CD4-positive, alpha-beta T cell treated with Interleukin-6 at 100 ng/mL for 8 hours (primary cell): ENCODE measurements at places on chromosomes 2 and 18.

DNA sequence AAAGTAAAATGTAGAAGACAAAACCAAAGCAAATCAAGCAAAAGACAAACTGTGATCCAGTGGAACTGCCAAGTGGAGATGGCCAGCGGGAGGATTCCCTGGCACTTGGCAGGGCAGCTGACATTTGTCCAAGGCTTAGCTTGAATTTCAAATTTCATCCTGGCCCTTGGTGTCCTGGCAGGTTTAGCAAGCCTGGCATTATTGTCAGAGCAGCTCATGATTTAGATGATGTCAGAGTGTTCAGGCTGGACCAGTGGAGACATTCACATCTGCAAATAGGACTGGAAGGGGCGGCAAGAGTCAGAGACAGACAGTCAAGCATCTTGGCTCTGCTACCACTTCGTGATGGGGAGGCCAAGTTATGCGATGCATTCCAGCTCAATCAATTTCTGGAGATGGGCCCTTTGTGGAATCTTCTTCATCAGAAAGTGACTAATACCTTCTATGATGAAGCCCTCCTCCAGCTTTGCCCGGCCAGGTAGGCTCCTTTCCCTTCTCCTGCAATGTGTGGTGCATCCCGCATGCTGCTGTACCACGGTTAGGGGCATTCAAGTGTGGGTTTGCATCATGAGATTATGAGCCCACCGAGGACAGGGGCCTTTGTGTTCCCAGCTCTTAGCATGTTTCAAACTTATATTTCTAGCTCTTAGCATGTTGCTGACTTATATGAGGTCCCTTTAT, 199.7 kb downstream of the ANKRD30B start:
- no peak for DNase-seq

- DNase-seq: no peak
These were observed 52.4 kb downstream of the INHBB start for GRCh38 chr2:120398051-120398995.

- DNase-seq: no peak
These were observed 305.4 kb upstream of the HS6ST1 start for GRCh38 chr2:128623776-128624761.

- no peak for DNase-seq
These were observed 34.9 kb upstream of the NEDD4L start for GRCh38 chr18:58009166-58009565.

- no peak for DNase-seq
These were observed 463.9 kb upstream of the HNRNPA3 start for GRCh38 chr2:176748662-176749061.

GRCh38 chr2:23850564-23851256, 76.2 kb downstream of the ATAD2B start:
- no peak for DNase-seq

DNA sequence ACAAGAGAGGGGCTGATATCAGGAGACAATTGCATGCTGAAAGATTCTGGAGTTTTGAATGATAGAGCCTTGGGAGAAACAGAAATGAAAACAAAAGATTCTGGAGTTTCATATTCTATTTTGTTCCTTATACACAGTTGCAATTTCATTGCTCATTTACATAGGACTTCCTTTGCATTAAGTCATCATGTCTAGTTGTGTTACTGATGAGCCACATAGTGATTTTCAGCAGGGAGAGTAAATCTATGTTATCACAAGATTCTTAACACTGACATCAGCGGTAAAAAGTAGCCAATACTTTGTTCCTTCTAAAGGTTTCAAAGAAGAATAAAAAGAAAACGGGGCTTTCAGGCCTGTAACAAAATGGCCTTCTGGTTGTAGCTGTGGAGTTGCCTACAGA, 7.1 kb downstream of the ADAM17 start:
- no peak for DNase-seq

GRCh38 chr18:57819119-57819518, 16.0 kb upstream of the ATP8B1 start:
- no peak for DNase-seq

DNA sequence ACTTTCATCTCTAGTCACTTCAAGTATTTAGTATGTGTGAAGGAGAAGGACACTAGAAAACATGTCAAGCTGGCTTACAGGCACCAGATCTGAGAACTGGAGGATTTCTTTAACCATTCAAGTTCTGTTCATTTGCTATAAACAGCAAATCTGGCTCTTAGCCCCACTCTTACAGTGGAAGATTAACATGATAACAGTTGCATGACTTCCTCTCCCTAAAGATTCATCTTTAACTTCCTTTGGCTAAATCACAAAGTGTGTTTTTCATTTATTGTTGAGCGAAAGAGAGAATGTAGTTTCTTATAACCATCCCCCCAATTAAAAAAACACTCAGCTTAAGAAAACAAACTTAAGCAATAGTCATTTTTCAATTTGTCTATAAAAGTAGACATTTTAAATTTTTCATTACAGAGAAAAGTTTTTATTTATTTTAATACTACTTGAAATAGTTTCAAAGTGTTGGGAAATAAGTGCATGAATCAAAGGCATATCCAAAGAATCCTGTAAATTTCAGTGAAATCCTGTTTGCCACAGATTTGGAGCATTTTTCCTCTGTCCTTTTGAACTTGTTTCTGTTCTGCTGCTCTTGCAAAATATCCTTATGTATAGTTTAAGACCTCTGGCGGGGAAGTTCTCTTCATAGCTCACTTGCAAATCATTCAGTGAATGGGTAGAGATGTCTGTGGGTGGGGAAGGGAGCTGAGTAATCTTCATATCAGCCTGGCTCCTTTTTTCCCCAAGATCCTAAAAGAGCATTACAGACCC, 241.0 kb upstream of the RBBP8 start:
- no peak for DNase-seq

DNA sequence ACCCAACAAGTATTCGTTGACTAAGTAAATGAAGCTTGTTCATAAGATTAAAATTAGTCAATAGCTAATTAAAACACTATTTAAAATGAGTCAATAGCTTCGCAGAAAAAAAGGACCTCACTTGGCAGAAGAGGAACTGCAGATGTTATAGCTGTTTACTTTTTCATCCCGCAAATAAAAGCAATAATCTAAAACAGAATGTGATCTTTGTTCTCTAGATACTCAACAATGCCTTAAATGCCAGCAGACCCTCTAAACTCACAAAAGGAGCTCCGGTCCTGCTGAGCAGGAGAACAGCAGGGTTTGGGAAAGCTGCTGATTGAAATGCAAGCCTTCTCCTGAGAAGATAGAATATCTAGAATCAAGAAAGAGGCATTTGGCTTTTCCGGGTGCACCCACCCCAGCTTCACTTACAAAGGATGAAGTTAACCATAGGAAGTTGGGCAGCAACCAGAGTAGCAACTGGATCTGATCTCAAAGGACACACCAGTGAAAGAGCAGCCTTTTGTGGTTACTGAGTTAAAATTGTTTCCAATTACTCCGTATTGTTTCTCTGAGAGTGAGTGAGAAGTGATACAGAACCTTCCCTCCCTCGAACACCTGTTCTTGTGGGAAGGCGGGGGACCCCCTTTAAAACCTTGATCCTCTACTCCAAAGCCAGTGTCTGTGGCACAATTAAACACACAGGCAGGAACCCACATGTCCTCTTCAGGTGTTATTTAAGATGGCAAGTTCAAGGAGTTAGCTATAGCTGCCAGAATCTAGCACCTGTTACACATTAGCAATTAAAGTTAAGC, 6.8 kb downstream of the CCBE1 start:
- no peak for DNase-seq

DNA sequence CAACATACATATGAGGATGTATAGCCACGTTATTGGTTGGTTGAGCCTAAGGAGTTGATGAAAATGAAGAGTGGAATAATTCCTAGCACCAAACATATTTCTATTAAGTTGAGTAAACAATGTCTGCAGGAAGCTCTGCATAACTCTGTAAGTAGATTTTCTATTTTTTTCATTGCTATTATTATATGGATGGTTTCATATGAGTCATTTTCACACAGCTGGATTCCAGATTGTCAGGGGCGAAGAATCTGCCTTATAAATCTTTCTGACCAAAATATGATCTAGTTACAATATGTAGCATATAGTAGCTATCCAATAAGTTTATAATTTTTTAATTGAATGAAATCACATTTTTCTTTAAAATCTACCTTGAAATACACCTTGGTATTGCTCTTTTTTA, 468.0 kb upstream of the PKDCC start:
- no peak for DNase-seq

GRCh38 chr2:65368468-65368867, 63.9 kb downstream of the SPRED2 start:
- DNase-seq: no peak

DNA sequence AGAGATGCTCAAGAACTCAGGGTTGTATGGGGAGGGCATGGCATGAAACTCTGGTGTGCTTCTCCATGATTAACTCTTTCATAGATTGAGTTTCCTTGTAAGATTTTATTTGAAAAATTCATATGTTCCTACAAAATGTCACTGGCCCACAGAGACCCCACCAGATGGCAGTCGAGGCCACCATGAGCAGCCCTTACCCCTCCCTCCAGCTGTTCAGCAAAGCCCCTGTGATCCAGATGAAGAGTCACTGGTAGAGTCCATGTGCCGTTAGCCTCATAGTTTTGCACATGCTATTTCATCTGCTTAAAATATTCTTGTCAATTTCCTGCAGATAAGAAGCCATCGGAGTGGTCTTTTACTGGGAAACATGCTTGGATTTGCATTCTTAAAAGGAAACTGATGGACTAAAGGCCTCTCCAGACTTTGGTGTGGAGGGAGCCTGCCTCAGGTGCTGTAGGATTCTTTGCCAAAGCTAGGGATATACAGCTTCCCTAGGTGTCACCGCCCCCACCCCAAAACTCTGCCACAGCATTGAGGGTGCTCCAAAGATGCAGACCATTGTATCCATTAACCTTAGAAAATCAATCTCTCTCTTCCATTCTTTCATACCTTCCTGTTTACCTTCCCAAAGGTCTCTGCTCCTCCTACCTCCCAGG, 18.8 kb downstream of the ZNF385B start:
- no peak for DNase-seq

GRCh38 chr2:109204412-109204811, 75.4 kb downstream of the SH3RF3 start:
- no peak for DNase-seq

- DNase-seq: no peak
These were observed 14.0 kb upstream of the ITSN2 start for GRCh38 chr2:24374301-24374700.

GRCh38 chr2:224957540-224958461, 84.5 kb downstream of the DOCK10 start:
- no peak for DNase-seq

DNA sequence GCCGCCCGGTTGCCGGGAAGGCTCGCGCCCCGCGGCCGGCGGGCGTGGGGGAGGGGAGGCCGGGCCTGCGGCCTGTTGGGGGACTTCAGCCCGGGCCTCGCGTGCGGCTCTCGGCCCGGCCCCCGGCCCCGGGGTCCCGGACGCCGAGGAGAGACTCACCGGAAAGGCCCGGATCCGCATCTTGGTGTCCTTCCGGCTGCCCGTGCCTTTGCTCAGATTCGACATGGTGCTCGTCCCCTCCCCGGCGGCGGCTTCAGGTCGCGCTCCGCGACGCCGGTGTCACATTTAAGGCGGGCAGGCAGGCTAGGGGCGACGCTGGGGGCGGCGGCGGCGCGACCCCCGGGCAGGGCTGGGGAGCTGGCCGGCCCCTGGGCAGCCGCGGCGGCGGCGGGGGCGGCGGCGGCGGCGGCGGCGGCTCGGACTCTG, 365 bp downstream of the CUL3 start:
- DNase-seq: peak; percentile 49

DNA sequence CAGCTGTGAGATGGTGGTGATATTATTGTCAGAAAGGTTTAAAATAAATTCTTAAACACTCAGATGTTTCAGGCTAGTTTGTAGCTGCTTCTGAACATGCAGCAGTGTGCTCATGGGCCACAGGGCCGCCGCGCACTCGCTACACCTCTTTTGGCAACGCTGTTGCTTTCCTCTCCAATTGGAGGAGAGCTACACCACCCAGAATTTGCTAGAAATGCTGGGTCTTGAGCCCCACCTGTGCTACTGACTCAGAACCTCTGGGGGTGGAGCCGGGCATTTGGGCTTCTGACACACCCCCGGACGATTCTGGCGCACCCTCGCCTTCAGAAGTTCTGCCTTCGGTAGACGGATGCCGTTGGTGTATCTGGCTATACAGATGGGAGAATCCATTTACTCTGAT, 15.7 kb downstream of the LRRFIP1 start:
- no peak for DNase-seq

DNA sequence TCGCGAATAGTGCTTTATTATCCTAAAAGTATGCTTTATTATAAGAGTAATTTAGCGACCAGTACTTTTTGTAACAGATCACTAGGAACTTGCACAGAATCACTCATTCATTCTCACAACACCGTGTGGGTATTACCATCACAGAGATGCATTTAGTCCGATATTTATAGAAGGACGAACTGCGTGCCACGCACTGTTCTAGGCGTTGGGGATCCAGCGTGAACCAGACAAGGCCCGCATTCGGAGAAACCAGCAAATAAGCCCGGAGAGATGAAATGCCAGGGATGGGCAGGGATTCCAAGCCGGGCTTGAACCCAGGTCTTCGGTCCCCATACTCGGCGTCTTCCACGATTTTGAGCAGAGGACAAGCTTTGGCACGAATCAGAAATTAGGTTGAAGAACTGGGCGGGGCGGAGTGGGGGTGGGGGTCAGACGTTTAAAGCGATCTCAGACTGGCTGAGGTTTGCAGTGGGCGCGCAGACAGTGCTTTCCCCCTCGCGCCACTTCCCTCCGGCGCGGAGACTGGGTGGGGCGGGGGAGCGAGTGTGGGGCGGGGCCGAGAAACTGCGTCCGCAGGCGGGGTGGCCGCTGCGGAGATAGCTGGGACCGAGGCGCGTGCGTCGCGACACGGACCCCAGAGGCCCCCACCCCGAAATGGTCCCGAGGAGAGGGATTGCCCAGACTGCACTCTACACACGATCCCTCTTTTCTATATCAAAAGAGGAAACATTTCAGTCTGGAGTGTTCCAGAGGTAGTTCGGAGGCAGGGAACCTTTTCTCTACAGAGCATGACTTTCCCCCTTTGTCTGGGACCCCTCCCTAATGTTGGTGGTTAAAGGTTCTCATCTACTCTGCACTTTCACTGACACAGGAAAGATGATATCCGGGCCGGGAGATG, 1.1 kb upstream of the CXCR4 start:
- peak; percentile 84 for DNase-seq

DNA sequence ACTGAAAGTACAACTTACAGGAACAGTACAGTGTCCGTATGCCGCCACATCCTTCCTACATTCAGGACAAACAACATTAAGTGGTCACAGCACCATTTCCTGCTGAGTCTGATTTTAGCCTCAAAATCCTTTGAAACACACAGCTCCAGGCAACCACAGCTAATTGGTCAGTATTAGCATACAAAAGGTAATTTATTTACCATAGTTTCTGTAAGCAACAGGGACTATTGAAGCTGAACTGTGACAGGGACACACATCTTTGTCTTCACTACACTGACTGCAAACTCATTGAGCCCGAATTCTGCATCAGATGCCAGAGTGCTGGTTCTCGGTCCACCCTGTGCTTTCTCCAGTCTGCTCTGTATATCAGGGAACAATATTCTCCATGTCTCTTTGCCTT, 151.8 kb downstream of the ST6GAL2 start:
- no peak for DNase-seq

DNA sequence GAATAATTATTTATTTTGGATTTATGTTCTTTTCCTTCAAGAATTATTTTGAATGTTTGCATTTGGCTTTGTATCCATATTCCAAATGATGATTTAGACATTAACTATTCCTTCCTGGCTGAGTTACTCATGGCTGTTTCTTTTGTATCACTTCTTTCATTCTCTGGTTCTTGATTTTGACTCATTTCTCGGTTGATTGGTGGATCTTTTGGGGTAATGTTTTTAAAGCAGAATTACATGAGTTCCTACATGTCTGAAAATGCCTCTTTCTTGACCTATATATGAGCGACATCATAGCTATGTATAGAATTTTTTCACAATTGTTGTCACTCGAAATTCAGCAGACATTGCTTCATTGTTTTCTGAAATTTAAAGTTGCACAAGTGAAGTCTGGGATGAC, 39.5 kb downstream of the CYP26B1 start:
- DNase-seq: no peak
